SK-N-SH (cell line): ENCODE measurements at places on chromosomes 1 and 21. TPM values are rescaled to one million over a fixed set of nuclear protein-coding genes. Genes with fewer than 3 reads are reported as not detected.

Gene CLDN19
- polyA plus RNA-seq: not detected in 2 replicates

Gene IL19
- polyA plus RNA-seq: not detected in 2 replicates

Gene NPHS2
- polyA plus RNA-seq: not detected in 2 replicates

Gene CRABP2
- polyA plus RNA-seq: 13.3 and 42.1 TPM in 2 replicates

Gene HORMAD1
- not detected in 2 replicates for polyA plus RNA-seq

Gene TMEM269
- polyA plus RNA-seq: 0.05 and 0.08 TPM in 2 replicates

Gene OR2T33
- polyA plus RNA-seq: 0.07 TPM in 1 of 2 replicates, not detected in the other

Gene C8A
- not detected in 2 replicates for polyA plus RNA-seq

Gene KLHDC7A
- not detected in 2 replicates for polyA plus RNA-seq

Gene FCRL5
- not detected in 2 replicates for polyA plus RNA-seq

Gene CASQ1
- polyA plus RNA-seq: 0.08 and 0.18 TPM in 2 replicates

Gene MEGF6
- polyA plus RNA-seq: 5.8 and 7.6 TPM in 2 replicates

Gene TEX38
- 0.07 and 0.24 TPM in 2 replicates for polyA plus RNA-seq

Gene ATPAF1
- polyA plus RNA-seq: 39.9 and 51.0 TPM in 2 replicates

Gene GPR37L1
- polyA plus RNA-seq: not detected in 2 replicates

Gene TP53BP2
- 11.4 and 14.8 TPM in 2 replicates for polyA plus RNA-seq

Gene BNIPL
- polyA plus RNA-seq: 0.12 and 0.16 TPM in 2 replicates

Gene ADCY10
- polyA plus RNA-seq: 0.10 and 0.15 TPM in 2 replicates

Gene CELA2B
- not detected in 2 replicates for polyA plus RNA-seq

Gene TCHH
- not detected in 2 replicates for polyA plus RNA-seq

Gene MAN1C1
- polyA plus RNA-seq: 0.20 and 0.26 TPM in 2 replicates

Gene RNF115
- polyA plus RNA-seq: 4.8 and 6.1 TPM in 2 replicates

Gene C1orf52
- 23.4 and 24.3 TPM in 2 replicates for polyA plus RNA-seq

Gene ZYG11A
- 0.41 TPM in 2 replicates for polyA plus RNA-seq

Gene NES
- 12.6 and 15.8 TPM in 2 replicates for polyA plus RNA-seq

Gene LRRC39
- 1.6 and 3.0 TPM in 2 replicates for polyA plus RNA-seq

Gene MTARC2
- polyA plus RNA-seq: 6.0 and 6.1 TPM in 2 replicates

Gene SFN
- 0.18 and 0.23 TPM in 2 replicates for polyA plus RNA-seq

Gene RGS7
- 0.36 and 0.60 TPM in 2 replicates for polyA plus RNA-seq

Gene CYP4A11
- not detected in 2 replicates for polyA plus RNA-seq

Gene C4BPB
- polyA plus RNA-seq: not detected in 2 replicates

Gene GCSAML
- not detected in 2 replicates for polyA plus RNA-seq

Gene RAB42
- 4.6 and 5.5 TPM in 2 replicates for polyA plus RNA-seq

Gene AMIGO1
- 0.93 and 0.95 TPM in 2 replicates for polyA plus RNA-seq

Gene C1orf105
- not detected in 2 replicates for polyA plus RNA-seq

Gene AKNAD1
- polyA plus RNA-seq: 0.70 and 0.71 TPM in 2 replicates

Gene UBL4B
- polyA plus RNA-seq: not detected in 2 replicates

Gene CFHR5
- polyA plus RNA-seq: not detected in 2 replicates

Gene KCNT2
- 0.56 and 0.99 TPM in 2 replicates for polyA plus RNA-seq

Gene NBPF6
- not detected in 2 replicates for polyA plus RNA-seq

Gene LAMB3
- polyA plus RNA-seq: 14.1 and 18.0 TPM in 2 replicates

Gene ADAM30
- polyA plus RNA-seq: not detected in 2 replicates

Gene SLC9C2
- not detected in 2 replicates for polyA plus RNA-seq

Gene EMC1
- 55.9 and 87.6 TPM in 2 replicates for polyA plus RNA-seq

Gene TENT5C
- polyA plus RNA-seq: 0.90 and 1.2 TPM in 2 replicates

Gene MEX3A
- 15.1 and 16.2 TPM in 2 replicates for polyA plus RNA-seq

Gene KCTD3
- 34.8 and 36.6 TPM in 2 replicates for polyA plus RNA-seq

Gene MFSD2A
- 4.1 and 6.3 TPM in 2 replicates for polyA plus RNA-seq
